ENCODE measurements at places on chromosomes 4 and X.

DNA sequence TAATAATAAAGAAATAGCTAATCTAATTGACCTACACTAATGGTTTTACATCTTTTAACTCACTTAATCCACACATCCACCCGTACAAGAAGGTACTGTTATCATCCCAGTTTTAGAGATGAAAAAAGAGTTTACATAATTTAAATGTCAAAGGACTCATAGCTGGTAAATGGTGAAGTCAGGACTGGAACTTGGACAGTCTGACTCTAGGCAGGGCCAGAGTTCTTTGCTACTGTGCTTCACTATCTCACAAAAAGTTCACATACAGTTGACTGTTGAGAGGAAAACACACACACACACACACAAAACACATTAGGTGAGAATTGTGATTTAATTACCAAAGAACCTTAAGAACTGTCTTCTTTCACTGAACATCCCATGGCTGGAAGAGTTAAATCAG is 71.2 kb upstream of the PRSS48 start:
- DNase-seq = no peak

DNA sequence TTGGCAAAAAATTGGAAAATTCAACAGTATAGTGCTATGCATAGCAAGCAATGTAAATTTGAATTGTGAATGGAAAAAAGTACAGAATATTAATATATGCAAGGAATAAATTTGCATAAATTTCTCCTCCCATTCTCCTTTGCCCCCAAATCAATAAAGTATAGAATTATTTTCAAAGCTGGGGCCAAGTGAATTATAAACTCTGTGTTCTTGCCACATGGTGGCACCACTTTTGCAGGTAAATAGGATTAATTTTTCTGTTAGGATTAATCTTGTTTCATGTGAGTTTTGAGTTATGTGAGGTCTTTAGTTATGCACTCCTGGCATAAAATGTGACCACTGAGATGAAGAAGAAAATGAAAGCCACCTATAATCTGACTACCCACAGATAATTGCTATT is 19.9 kb downstream of the COPS4 start:
- DNase-seq = peak; percentile 34

- DNase-seq = no peak
These were observed 8.4 kb upstream of the LAMP2 start for GRCh38 chrX:120477453-120477852.

- peak; percentile 28 for DNase-seq
These were observed 637 bp downstream of the AMER1 start for GRCh38 chrX:64204701-64205440.

DNA sequence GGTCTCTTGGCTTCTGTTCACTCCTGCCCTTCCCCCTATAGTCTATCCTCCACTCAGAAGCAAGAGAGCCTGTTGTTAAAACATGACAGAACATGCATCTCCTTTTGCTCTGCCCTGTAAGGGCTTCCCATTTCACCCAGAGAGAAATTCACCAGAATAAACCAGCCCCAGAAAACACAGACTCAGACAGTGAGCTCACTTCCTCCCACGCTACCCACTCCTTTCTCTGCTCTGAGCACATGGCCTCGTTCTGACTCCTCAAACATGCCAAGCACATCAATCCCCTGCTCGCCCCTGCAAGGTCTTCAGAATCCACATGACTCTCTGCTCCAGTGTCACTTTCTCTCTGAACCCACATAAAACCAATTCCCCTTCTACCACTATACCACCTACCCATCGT is 50.4 kb downstream of the MID1 start:
- no peak for DNase-seq

- DNase-seq = no peak
These were observed 478.0 kb downstream of the KCNIP4 start for GRCh38 chr4:21470535-21470934.

- DNase-seq = no peak
These were observed 145.4 kb upstream of the MAP3K15 start for GRCh38 chrX:19660604-19661255.

GRCh38 chr4:55910140-55910539 is 38.6 kb upstream of the CEP135 start:
- no peak for DNase-seq

DNA sequence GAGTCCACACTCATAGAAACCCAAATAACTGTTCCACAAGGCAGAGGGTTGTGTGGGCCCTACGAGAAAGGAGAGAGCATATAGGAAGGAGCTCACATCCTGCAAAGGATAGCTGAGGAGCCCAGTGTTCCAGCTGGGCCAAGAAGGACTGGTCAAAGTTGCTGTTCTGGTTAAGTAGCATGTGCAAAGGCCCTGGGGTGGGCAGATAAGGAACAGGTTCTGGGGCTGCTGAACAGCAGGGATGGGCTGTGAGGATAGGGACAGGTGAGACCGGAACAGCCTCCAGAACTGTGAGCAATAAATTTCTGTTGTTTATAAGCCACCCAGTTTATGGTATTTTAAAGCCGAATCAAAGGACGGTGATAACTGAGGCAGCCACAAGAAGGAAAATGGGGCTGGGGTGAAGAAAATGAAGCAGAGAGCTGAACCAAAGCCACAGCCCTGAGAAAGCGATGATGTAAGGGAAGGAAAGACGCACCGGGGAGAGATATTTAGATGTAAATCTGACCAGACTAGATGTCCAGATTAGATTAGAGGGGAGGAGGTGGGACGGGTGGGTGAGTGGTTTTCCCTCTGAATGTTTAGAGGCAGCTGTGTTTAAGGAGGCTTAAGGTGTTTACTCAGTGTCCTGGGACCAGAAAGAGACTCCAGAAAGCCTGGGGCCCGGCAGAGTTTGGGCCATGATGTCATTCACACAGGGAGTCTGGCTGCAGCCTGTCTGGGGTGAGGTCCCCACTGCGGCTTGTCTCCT is 180.8 kb upstream of the BCOR start:
- peak; percentile 22 for DNase-seq

- no peak for DNase-seq
These were observed 123.2 kb upstream of the GC start for GRCh38 chr4:71907071-71907470.

DNA sequence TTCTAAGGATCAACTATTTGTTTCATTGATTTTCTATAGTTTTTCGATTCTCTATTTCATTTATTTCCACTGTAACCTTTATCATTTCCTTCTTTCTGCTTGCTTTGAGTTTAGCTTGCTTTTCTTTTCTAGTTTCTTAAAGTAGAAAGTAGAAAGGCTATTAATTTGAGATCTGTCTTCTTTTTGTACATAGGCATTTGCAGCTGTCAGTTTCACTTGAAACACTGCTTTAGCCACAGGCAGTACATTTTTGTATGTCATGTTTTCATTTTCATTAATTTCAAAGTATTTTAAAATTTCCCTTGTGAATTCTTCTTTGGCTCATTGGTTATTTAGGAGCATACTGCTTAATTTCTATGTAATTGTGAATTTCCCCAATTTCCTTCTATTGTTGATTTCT is 152.2 kb downstream of the SH3KBP1 start:
- DNase-seq = peak; percentile 47
